ENCODE measurements at places on chromosomes 13 and 19. TPM values are rescaled to one million over a fixed set of nuclear protein-coding genes. Genes with fewer than 3 reads are reported as not detected.

DNA sequence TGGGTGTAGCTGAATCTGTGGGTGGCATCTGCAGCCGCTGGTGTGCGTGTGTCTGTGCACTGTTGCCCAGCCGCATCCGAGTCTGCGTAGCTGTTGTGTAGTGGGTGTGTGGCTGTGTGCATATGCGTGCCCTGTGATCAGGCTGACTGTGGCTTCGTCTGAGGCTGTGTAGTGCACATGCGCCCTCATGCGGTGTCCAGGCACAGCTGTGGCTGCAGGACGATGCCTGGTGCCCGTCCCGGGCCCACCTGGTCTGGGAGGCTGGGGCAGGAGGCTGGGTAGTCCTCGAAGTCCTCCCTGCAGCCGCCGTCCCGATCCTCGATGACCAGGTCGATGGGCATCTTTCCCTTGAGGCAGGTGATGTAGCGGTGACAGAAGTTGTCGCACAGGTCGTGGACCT is 4.9 kb downstream of the MEIS3 start:
- DNase-seq = peak; percentile 44

DNA sequence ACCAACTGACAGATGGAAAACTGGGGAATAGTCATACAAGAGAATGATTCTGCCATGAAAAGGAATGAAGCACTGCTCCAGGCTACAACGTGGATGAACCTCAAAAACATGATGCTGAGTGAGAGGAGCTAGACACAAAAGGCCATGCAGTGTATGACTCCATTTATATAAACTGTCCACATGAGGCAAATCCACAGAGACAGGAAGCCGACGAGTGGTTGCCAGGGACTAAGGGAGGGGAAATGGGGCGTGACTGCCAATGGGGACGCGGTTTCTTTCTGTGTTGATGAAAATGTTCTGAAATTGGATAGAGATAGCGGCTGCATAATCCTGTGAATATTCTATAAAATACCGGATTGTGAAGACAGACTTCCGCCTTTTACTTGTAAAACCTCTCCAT is 10.2 kb downstream of the SMIM7 start:
- DNase-seq = peak; percentile 86

- DNase-seq = no peak
Observed at GRCh38 chr19:4376671-4376990, 23.7 kb downstream of the SH3GL1 start.

GRCh38 chr13:107211073-107211472 is 643.1 kb upstream of the ARGLU1 start:
- DNase-seq = peak; percentile 93

Gene GSX1
- total RNA-seq = not detected

GRCh38 chr13:40996426-40997092 is 22.6 kb downstream of the ELF1 start:
- no peak for DNase-seq

DNA sequence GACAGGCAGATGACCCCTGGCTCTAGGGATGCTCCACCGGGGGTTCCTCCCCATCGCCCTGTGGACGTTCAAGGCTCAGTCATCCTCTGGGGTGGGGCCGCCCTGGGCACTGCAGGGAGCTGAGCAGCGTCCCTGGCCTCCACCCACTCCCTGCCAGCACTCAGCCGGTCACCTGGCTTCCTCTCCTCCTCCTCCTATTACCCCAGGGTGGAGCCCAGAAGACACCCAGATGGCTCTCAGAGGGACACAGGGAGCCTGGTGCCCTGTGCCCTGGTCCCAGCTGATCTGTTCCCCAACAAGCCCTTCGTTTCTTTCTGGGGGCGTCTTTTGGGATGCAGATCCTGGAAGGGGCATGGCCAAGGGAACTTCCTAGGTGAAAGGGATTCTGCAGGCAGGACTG is 3.7 kb upstream of the MKNK2 start:
- DNase-seq = no peak

Gene PRKD2
- total RNA-seq = 28.1 TPM

DNA sequence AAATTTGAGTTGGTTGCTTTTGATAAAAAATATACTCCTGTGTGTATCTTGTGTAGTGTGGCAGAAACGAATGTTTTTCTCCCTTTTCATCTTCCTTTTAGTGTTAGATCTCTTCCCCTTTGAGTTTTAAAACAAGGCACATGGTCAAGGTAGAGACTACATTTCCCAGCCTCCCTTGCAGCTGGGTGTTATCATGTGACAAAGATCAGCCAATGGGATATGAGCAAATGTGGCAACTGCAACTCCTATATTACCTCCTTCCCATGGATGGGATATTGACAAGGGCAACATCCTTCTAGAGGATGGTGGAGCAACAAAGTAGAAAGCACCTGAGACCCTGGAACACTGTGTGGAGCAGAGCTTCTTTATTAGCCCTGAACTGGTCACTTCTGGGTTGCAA is 42.4 kb downstream of the ADGRE3 start:
- DNase-seq = peak; percentile 19

GRCh38 chr13:83672612-83673011 is 209.7 kb downstream of the SLITRK1 start:
- no peak for DNase-seq

- no peak for DNase-seq
Observed at GRCh38 chr13:95791084-95791722, 114.3 kb downstream of the DNAJC3 start.

Gene CD177
- 2.6 TPM for total RNA-seq

DNA sequence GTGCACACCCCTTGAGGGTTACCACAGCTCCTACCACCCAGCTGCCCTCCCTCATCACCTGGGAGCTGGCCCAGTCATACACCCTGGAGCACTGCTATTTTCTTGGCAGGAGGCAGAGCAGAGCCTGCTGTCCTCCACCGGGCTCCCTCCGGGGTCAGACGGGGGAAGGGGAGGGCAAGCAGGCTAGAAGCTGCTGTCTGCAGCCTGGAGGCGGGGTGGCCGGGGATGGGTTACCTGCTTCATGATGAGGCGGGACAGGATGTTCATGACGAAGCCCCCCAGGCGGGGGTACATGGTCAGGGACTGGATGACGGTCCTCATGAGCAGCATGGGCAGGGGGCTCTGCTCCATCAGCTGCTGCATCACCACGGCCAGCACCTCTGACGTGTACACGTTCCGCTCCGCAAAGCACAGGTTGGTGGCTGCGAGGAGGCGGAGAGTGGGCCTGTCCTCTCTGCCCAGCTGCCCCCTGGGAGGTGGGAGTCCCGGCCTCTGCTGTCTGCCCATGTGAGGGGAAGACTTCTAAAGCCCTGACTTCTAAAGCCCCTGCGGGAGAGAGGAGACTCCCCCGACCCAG is 2.7 kb upstream of the RSPH6A start:
- no peak for DNase-seq

GRCh38 chr13:39025433-39025839 is 12.5 kb downstream of the PROSER1 start:
- no peak for DNase-seq

Gene URAD
- not detected for total RNA-seq

DNA sequence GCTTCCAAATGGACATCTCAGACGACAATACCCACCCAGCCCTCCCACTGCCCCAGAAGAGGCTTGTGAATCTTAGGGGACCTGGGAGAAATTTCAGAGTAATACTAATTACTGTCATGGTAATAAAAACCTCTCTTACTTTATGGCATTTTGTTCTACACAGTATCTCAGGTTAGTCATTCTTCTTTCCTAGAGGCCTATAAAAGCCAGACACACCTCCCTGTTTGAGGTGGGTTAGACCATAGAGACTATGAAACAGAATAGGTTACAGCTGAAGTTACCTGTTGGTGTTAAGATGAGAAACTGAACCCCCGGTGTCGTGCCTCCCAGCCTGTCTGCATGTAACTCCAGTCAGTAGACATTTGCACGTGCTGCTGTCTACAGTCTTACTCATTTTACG is 113.9 kb downstream of the SLC7A1 start:
- DNase-seq = no peak

DNA sequence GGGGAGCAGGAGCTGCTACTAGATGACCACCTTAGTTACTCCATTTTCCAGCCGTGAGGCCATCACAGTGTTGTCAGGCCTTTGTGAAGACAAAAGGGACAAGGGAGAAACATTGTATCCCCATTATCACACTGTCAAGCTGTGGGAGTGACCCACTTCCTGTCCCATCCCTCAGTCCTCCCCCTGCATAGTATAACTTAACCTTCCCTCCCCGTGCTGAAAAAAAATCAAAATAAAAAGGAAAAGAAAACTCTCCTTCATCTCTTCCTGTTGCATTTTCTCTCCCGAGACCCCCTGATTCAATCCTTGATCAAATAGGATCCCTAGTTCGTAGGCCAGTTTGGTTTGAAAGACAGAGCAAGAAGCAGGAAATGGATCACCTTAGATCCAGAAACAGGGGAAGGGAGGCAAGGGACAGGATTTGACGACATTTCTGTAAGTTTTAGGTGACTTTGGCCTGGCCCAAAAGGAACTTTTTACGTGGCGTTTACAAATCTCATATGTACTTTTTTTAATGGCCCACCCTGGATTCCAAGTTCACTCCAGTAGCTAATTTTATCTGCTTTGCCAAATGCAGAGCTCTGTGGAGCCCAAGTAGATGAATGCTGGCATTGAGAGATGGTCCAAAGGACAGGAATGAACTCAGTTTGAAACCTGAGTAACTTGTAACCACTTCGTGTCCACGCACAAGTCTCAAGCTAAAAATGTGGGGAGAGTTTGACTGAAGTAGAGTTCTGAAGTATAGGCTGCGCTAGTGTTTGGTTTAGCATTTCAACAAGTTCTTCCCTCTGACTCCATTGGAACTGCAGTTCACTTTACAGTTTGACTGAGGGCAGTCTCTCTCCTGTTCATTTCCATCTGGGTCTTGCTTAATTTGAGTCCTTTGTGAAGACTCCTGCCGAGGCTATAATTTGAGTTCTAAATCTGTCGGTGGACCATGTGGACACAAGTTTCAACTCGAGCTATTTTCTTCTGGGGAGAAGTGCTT is 16.6 kb upstream of the GATAD2A start:
- DNase-seq = no peak

DNA sequence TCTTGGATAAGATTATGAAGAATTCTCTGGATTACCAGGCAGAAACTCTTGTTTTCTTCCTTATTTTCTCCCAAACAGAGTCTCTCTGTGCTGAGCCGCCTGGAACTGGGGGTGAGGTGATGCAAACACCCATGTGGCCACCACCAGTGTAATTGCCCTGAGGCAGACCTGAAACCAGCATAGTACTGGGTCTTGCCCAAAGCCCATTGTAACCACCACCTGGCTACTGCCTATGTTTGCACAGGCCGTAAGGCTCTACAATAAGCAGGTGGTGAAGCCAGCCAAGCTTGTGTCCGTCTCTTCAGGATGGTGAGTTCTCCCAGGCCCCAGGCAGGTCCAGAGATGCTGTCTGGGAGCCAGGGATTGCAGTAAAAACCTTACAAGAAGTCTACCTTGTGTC is 18.9 kb upstream of the KBTBD7 start:
- DNase-seq = no peak

Gene SLC25A41
- total RNA-seq = not detected

Gene SIAH3
- total RNA-seq = not detected

Gene ZNF486
- 9.1 TPM for total RNA-seq

- DNase-seq = no peak
Observed at GRCh38 chr19:40811478-40812341, 12.7 kb downstream of the EGLN2 start.
